ENCODE measurements at places on chromosomes 16 and 17.

DNA sequence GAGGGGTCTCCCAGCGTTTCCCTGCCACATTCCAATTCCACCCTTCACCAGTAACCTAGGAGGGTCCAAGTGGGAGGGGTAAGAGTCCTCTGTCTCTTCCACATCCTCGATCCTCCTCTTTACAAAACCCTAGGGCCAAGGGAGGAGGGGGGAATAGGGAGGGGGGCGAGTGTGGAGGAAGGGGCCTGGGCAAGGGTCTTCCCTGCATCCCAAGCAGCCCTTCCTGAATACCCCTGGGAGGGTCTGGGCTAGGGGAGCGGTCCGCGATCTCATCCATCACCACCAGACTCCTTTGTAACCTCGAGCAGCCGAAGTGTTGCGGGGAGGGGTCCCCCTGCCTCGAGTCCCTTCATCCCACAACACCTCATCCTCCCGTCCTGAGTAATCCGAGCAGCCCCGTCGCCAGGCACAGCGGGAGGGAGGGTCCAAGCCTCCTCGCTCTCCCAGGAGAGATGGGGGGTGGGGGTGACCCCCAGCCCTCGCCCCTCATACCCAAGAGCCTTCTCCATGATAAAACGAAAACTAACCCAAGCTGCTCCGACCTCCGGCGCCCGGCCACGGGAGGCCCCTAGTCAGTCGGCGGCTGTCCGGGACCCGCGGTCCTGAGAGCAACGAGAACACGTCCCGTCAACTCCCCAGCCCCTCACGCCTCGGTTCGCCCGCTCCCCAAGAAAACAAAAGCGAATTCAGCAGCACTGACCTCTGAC lies 502 bp downstream of the SMPD3 start:
- no peak for DNase-seq

DNA sequence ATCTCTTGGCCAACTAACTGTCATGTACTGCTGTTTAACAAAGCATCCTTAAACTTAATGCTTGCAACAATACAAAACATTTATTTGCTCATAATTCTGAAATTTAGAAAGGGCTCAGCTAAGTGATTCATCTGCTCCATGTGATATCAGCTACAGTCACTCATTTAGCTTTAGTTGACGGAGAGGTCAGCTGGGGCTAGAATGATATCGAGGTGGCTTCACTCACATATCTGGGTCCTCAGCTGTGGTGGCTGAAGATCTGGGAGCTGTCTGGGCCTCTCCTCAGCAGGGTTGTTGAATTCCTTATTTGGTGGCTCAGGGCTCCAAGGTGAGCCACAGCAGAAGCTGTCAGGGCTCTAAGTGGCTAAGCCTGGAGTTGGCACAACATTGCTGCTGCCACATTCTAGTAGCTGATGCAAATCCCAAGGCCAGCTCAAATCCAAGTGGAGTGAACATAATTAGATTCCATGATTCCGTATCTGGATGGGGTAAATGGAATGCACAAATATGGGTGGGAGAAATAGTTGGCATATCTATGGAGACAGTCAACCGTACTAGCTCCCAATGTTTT lies 62.8 kb downstream of the HS3ST3A1 start:
- DNase-seq: no peak

DNA sequence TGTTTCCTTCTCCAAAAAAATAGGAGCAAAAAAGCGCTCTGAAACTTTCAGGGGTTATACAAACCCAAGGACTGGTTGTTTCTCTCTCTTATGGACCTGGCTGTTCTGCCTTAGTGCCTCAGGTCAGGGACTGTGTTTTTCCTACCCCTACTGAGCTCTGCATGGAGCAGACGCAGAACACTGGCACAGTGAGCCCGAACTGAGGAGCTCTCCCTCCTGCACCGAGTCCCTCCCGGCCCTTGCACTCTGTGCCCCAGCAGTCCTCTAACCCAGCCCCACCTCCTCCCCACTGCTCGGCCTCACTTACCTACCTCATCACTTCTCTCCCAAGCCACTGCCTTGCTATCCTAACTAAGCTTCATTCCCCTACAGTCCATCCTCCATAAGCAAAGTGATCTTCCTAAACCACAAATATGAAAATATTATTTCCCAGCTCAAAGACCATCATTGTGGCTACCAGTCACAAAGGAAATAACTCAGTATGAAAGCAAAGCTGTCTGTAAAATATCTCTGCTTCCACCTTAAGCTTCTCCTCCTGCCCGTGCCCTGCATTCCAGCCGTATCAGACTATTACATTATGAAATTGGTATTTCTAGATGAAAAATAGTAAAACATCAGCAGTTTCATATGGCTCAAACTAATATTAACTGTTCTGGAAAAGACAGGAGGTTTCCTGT lies 13.6 kb downstream of the MEIOB start:
- no peak for DNase-seq

- DNase-seq: no peak
Observed at GRCh38 chr17:7261379-7262191, 693 bp downstream of the CLDN7 start.

DNA sequence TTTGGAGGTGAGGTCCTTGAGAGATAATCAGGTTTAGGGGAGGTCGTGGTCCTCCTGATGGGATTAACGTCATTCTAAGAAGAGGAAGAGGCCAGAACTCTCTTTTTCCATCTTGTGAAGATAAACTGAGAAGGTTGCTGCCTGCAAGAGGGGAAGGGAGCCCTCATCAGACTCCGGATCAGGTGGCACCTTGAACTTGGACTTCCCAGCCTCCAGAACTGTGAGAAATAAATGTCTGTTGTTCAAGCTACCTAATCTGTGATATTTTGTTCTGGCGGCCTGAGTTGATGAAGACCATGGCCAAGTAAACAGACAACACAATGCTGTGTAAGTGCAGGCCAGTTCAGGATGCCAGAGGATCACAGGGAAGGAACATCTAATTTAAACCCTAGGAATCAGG lies 10.9 kb upstream of the PRKCB start:
- DNase-seq: no peak

DNA sequence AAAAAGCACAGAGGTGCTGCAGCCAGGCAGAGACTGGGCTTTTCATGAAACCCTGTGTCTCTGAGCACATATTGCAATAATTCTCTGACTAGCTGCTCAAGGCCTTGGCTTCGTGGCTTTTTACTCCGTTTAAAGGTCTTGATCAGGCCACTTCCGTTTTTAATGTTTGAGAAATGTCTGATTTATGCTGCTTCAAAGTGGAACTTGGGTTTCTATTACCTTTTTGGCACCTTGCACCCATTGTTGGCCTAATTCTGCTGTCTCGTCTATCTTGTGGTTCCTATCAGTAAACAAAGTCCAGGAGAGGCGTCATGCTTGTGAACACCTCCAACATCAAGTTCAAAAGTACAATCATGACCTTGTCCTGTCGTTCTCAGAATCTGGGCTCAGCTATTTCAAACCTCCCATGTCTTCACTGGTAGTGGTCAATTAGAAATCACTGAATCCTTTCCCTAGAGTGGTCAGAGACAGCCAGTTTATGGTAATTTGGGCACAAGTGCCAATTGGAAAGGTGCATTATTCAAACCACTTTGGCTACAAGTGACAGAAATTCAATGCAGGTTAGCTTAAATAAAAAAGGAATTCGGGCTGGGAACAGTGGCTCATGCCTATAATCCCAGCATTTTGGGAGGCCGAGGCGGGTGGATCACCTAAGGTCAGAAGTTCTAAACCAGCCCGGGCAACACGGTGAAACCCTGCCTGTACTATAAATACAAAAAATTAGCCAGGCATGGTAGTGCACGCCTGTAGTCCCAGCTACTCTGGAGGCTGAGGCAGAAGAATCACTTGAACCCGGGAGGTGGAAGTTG lies 33.3 kb upstream of the METTL9 start:
- no peak for DNase-seq

DNA sequence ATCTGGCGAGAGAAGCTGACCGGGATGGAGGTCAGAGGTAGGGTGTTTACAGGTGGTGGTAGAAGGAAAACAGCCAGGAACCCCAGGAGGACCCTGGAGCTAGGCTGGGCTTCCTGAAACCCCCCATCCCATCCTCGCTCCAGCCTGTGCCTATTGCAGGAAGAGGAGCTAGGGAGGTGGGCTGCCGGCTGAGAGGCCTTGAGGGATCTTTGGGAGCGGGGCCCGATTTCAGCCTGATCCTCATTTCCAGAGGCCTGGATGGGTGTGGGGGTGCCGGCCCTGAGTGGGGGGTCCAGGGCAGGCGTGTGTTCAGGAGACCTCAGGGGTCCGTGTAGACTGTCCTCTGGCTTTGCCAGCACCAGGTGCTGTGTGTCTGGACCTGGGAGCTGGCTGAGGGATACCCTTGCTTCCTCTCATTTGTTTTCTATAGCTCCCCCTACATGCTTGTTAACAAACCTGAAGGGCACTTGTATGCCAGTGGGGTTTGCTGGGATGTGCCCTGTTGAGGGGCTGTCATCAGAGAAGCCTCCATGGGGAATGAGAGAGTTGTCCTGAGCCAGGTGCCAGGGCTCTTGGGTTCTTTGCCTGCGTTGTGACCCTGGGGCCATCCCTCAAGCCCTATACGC lies 18.9 kb upstream of the RAP1GAP2 start:
- DNase-seq: no peak

GRCh38 chr16:86025706-86026105 lies 126.7 kb downstream of the IRF8 start:
- DNase-seq: no peak

GRCh38 chr17:34755981-34756636 lies 176.7 kb downstream of the TMEM132E start:
- DNase-seq: no peak

GRCh38 chr17:4944163-4944553 lies 4.1 kb downstream of the RNF167 start:
- DNase-seq: no peak

DNA sequence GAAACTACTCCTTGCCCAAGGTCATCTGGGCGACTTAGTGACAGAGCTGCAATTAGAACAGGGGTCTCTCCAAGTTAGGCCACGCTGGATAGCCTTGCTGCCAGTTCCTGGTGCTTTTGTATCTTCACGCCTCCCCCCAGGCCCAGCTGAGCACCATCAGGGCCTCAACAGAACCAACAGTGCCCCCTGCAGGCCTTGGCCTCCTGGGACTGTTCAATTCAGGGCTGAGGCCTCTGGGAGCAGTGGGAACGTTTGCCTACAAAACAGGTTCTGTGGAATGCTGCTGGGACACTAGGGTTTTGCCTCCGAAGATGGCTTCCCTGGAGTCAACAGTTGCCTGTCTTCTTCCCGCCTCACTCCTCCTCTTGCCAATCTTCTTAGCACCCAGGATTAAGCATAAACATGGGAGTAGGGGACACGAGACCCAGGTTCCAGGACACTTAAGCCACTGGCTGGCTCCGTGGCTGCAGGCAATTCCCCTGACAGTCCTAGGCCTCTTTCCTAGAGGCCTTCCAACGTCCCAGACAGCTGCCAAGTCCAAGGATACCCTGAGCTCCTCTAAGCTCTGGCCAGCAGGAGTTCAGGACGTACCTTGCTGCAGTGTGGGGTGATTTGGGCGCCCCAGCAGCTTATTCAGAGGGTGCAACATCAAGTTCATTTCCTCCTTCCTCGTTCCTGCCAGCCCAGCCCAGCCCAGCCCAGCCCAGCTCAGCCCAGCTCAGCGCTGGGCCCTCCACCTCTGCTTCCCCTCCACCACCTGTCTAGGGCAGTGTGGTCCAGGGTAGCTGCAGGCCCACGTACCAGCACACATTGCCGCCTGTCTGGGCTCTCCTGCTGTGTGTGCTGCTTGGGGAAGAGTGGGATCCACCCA lies 246.6 kb upstream of the RPL38 start:
- no peak for DNase-seq
